ENCODE measurements at places on chromosomes 3 and 15. TPM values are rescaled to one million over a fixed set of nuclear protein-coding genes. Genes with fewer than 3 reads are reported as not detected.

Gene HDDC3
- 14.0 TPM for polyA plus RNA-seq

Gene CLSTN2
- 0.89 TPM for polyA plus RNA-seq

Gene PLA2G4D
- not detected for polyA plus RNA-seq

Gene TMEM207
- polyA plus RNA-seq, result not detected

Gene FANCD2OS
- polyA plus RNA-seq, result not detected

Gene ARGFX
- polyA plus RNA-seq, result not detected

DNA sequence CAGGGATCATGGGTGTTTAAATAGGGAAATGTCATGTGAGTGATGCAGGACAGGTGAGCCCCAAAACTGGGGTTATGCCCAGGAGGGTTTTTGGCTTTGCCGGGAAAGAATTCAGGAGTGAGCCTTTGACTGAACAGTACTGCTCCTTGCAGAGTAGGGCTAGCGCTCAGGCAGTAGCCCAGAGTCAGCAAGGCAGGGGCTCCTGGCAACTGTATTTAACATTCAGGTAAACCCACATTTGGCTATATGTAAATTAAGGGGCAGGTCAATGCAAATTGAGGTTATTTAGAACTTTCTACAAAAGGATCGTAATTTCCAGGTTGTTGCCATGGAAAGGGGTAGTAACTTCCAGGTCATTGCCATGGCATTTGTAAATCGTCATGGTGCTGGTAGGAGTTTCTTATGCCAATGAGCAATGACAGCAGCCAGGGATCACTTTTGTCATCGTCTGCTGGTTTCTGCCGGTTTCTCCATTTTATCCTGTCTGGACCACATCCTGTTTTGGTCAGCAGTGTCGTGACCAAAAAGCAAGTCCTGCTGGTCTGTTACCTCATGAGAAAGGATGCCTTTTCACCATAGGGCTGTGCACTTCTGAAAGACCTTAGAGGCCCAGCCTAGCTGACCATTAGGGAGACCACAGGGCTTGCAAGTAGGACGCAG is 24.3 kb downstream of the MTHFS start:
- no peak for DNase-seq

GRCh38 chr3:53816425-53816824 is 29.8 kb downstream of the CHDH start:
- DNase-seq, result no peak

DNA sequence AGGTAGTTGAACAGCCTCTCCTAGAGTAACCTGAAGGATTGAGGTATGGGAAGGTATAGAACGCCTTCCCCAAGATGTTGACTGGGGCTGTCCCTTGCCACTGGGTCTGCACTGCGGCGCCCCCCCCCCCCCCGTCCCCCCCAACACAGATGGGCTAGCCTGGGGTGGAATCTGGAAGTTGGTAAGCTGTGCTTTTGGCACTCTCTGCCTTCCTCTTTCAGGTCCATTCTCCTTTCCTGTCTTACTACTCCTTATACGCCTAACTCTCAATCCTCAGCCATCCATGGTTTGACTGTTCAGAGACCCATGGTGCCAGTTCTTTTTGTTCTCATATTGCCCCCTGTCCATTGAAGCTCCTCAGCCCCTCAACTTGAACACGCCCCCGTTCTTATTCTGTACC is 42.8 kb downstream of the MAP2K1 start:
- no peak for DNase-seq

DNA sequence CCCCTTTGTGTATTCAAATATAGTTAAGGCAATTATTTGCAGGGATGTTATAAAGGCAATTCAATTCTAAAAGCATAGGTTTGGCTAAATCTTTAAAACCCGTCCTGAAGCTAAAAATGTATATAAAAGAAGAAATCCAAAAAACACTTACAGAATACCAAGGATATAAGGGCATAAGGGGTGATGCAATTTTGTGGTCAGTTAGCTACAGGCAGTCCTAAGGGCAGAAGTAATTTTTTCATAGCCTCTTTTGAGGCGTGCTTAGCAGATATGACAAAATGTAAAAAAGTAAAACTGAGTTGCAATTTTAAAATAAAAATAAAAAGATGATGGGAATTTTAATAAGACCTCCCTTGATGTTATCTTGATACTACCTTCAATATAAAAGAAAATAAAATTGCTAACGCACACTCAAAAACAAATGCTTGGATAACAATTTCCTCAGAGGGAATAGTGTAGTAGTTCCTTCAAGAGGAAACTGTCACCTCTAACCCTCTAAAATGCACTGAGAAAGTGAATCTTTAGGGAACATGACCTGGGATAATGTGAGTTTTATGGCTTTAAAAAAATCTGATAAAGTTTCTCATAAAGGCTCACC is 104.2 kb downstream of the MYH15 start:
- DNase-seq, result no peak

Data from psoas muscle (tissue), 8 donors.